ENCODE measurements at places on chromosomes 16 and 17.

GRCh38 chr17:2279707-2280106 lies 23.9 kb downstream of the SMG6 start:
- DNase-seq, result no peak

DNA sequence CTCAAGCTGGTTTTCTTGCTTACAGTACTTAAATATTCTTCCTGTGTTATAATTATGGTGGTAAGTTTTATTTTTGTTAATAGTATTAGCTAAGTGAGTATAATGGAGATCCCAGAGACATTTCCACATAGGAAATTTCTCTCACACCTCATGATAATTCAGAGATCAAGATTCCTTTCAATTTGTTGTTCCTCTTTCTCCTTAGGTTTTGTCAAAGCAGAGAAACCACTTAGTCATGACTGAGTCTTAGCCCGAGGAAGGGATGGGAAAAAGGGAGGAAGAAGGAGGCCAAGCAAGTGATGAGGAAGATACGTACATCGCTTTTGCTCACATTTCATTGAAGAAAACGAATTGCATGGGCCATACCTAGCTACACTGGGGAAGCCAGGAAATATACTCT lies 18.4 kb downstream of the ESRP2 start:
- DNase-seq, result no peak

GRCh38 chr17:68391561-68392268 lies 65.6 kb downstream of the WIPI1 start:
- DNase-seq, result no peak

- no peak for DNase-seq
Observed at GRCh38 chr17:83145358-83145738, 65.9 kb downstream of the METRNL start.

DNA sequence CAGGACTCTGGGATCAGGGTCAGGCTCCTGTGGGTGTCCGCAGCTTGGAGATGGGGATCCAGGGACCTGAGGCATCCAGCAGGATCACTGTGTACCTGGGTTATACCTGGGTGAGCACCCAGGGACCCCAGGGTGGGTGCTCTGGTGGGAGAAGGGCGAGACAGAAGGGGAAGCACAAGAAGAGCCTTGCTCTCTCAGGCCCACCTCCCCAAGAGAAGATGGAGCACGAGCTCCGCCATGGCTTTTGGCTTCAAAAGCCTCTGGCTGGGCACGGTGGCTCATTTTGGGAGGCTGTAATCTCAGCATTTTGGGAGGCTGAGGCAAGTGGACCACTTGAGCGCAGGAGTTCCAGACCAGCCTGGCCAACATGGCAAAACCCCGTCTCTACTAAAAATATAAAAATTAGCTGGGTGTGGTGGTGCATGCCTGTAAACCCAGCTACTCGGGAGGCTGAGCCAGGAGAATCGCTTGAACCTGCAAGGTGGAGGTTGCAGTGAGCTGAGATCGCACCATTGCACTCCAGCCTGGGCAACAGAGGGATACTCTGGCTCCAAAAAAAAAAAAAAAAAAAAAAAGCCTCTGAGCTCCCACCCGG lies 8.9 kb downstream of the DRC7 start:
- DNase-seq, result no peak

- DNase-seq, result no peak
Observed at GRCh38 chr17:61157246-61157886, 242.3 kb upstream of the TBX2 start.

DNA sequence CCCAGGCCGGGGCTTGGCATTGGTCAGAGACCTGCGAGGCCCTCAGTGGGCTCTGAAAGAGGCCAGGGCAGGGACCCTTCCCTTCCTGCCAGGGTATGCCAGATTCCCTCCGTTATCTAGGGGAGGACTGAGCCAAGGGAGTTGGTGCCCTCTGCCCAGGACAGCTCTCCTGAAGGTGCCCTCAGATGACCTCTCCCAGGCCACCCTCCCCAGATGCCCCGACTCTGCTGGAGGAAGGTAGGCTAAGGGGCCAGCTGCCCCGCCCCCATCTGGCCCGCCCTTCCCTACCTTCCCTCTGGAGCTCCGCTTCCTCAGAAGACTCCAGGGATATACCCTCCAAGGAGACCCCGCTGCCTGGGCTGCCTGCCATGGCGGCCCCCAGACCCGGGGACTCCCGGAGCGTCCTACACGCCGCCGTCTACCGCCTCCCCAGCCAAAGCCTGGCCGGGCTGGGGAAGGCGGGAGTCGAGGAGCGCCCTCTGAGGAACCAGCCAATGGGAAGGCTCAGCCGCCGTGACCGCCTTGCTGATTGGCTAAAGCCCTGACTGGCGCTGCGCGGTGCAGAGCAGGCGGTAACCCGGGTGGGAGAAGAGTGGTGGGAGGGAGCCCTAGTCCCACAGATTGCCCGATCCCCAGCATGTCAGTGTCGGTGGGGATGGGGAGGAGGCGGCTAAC lies 7.0 kb downstream of the MPP2 start:
- peak; percentile 54 for DNase-seq

DNA sequence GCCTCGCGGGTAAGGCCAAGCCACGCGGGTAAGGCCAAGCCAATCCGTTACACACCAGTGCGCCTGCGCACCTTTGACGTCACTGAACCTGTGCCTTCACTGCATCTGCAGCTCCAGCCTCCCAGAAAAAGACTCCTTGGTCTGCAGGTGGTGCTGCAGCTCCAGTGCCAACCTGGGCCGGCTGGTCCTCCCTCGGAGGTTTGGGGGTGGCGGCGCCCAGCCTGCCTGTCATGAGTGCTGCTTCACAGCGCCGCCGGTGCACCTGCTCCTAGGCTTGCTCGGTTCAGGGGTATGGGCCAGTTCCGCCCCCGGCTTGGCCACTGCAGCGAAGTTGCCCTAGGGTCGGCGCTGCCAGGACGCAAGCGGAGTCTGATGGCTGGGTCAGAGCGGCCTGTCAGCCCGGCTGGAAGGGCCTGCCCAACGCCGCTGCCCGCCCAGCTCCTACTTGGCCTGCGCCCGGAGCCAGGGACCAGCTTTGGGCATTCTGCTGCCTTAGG lies 146.6 kb downstream of the USP22 start:
- no peak for DNase-seq

- no peak for DNase-seq
Observed at GRCh38 chr16:75589306-75589705, 23.1 kb downstream of the GABARAPL2 start.

DNA sequence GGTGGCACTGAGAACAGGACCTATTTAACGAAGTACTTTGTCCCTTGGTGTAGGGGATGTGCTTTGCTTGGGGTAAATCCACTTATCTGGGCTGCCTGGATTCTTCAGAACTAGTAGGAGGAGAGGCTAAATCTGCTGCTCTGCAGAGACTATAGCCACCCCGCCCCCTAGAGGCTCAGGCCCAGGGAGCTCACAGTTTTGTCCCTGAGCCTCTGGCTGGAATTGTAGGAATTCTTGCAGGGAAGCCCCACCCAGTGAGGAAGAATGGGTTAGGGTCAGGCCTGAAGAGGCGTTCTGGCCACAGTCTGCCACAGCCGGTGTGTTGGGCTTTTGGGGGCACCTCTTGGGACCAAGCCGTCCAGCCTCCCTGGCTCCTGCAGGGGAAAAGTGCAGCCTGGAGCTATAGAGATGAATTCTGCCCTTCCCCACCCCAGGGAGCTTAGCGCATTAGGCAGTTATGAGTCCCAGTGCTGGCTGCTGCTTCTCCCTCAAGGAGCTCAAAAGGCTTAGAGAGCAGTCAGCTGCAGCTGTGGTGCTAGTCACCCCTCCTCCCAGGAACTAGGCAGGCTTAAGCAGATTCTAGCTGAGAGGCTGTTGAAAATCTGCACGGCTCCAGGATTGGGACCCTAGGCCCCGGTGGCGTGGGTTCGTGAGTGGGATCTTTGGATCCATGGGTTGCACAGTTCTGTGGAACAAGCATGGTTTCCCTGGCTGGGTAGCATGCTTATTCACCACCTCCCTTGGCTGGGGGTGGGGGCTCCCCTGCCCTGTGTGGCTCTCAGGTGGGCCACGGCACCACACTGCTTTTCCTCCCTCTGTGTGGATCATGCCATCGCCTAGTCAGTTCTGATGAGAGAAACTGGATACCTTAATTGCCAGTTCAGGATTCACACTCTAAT lies 237.4 kb upstream of the TOM1L1 start:
- DNase-seq, result no peak

- no peak for DNase-seq
Observed at GRCh38 chr17:80443916-80444643, 29.1 kb downstream of the ENDOV start.

- no peak for DNase-seq
Observed at GRCh38 chr17:17648762-17649161, 32.5 kb upstream of the RAI1 start.

DNA sequence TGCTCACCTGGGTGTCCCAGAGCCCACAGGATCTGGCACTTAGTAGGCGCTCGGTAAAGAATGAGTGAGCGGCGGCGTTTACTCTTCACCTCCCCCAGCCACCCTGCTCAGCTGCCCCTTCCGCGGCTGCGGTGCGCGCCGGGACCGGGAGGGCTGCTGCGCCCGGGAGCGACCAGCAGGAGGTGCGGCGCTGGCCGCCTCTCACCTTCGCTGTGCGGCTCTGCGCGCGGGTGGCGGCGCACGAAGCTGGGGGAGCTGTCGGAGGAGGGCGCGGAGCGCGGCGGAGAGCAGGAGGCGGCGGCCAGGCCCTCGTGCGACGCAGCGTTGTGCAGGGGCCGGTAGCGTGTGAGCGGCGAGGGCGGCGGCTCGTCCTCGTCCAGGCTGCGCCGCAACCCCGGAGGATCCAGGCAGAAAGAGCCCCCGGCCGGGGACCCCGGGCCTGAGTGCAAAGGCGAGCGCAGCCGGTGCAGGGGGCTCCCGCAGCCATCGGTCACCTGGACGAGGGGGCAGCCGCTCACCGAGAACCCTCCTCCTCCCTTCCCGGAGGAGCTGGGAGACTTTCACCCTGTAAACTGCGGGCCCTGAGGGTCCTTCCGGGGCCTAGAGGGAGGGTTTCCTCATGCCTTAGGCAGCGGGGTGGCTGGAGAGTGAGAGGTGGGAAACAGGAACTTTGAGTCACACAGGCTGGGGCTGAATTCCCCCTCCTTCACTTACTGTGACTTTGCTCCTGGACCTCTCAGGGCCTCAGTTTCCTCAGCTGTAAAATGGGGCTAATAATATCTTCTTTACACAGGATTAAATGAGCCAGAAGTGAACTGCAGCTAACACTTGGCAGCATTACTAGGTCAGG lies 12.5 kb downstream of the SAMD14 start:
- DNase-seq, result peak; percentile 61

DNA sequence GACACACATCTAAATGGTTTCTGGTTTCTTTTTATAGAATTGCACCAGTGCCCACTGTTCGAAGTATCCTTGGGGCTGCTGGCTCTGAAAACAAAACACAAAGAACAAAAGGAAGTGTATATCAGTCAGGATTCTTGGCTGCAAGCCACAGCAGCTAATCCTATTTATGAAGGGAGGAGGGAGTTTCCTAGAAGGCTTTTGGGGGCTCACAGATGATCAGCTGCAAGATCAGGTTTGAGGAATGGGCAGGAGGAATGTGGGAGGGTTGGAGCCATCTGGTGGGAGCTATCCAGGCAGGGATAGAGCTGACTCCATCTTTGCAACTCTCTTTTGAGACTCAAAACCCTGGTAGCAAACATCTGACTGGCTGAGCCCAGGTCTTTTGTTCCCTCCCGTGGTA lies 118.3 kb upstream of the EEF2KMT start:
- no peak for DNase-seq

GRCh38 chr17:46031920-46032319 lies 32.9 kb downstream of the STH start:
- DNase-seq, result no peak

GRCh38 chr17:81647640-81648012 lies 8.7 kb downstream of the PDE6G start:
- no peak for DNase-seq

- no peak for DNase-seq
Observed at GRCh38 chr16:1980030-1980769, 1.1 kb downstream of the NOXO1 start.

DNA sequence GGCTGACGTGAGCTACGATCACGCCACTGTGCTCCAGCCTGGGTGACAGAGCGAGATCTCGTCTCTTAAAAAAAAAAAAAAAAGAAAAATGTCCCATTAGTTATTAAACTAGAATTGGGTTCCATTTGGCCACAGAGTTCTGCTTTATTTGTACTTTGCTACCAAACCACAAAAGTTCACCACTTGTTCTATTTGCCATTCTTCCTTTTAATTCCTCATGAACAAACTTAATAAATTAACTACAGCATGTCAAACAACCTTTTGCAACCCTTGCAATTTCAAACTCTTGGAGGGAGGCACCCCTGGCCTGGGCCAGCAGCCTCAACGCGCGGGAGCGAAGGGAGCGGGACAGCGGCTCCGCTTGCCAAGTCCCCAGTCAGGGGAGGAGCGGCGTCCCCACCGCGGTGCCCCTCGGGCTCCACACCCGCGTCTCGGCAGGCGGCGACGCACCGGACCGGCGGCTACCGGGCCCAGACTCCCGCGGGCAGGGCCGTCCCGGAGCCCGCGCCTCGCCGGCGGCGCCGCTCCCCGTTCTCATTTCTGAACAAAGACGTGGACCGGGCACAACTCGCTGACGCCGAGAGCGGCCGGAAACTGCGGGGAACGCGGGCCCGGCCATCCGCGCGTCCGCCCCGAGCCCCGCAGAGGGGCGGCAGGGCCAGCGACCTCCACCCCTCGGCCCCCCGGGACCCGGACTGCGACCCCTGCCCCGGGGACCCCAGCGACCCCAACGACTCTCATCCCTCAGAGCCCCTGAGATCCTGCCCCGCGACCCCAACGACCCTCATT lies 775 bp downstream of the CYTH1 start:
- DNase-seq, result peak; percentile 41

- no peak for DNase-seq
Observed at GRCh38 chr16:70701596-70701995, 15.7 kb upstream of the MTSS2 start.
